ENCODE measurements at places on chromosomes 2 and 18. TPM values are rescaled to one million over a fixed set of nuclear protein-coding genes. Genes with fewer than 3 reads are reported as not detected.

DNA sequence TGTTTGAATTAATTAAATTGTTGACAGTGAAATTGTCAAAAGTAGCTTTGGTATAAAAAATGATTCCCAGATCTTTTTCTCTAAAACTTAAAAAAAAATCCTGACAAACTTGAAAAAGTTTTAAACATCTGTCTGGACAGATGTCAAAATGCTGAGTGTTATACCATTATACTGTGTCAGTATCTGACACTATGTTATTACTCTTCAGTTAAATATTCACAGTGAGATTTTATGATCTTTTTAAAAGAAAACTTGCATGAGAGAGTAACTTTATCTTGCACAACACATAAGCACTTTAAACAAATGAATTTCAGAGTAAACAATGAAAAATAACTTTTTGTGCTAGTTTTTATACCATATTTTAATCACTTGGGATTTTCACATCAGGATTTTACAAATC, 167.4 kb downstream of the MEIS1 start:
- DNase-seq = no peak

DNA sequence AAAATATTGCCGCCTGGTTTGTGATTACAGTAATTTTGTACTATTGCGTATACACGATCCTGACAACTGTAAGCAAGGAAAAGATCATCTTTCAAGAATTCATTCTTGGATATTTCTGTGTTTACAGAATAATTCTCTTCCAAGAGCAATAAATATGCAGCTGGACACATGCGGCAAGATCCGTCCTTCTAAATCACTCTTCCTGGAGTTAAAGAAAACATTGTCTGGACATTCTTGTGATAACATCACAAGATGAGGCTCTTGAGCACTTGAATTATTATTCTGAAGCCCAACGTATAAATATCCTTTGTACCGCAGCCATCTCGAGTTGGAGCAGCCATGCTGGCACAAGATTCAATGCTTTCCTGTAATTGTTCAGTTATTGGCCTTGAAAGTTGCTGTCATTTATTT, 9.9 kb downstream of the FHL2 start:
- peak; percentile 96 for DNase-seq

- no peak for DNase-seq
Observed at GRCh38 chr2:160077912-160078810, 15.7 kb upstream of the PLA2R1 start.

- DNase-seq = peak; percentile 98
Observed at GRCh38 chr2:46067501-46068305, 229.5 kb upstream of the EPAS1 start.

GRCh38 chr2:169585673-169586072, 1.5 kb downstream of the PPIG start:
- peak; percentile 20 for DNase-seq

DNA sequence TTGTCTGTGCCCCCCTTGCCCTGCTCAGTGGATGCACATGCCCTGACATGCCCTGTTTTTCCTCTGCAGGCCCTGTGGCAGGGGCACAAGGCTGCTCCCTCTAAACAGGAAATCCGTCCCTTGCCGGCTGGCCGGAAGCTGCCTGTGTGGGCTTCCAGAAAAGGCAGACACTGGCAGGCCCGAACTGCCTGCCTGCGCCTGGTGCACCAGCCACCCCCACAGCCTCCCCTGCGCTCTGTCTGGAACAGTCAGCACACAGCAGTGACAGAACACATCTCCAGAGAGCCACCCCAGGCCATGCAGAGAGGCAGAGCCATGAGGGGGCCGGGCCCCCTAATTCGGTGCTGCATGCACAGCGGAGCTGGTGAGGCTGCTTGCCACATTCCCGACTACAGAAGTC, 33.5 kb downstream of the LOXHD1 start:
- DNase-seq = peak; percentile 41

DNA sequence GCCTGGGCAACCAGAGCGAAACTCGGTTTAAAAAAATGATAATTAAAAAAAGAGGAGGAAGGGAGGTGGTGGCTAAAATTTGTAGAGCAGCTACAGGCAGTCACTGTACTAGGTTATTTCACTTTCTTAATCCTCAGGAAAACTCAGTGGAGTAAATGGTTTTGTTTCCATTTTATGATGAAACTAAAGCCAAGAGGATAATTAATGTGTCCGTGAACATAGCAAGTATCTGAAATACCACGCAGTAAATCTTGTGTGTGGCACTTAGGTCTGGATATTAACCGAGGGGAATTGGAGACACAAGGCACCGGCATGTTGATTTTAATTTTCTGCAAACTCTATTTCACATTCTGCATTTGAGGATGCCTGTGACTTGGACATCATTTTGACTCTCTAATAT, 14.5 kb downstream of the SH3BP4 start:
- DNase-seq = no peak

DNA sequence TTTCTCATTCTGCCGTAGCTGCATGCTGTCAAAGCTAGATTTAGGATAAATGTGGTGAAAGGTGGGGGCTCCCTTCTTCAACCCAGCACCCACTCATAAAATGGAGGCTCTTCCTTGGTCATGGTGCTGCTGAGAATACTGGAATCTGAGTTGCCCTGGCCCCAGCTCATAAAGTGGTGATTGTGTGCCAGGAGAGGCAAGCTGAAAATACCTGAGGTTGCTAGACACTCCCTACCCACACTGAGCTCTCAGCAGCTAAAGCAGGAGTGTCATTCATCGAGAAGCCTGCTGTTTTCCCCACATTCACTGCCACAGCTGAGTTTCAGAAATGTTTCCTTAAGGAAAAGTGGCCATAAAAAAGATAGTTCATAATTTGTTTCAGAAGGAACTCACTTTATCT, 297.1 kb upstream of the RBMS1 start:
- no peak for DNase-seq

DNA sequence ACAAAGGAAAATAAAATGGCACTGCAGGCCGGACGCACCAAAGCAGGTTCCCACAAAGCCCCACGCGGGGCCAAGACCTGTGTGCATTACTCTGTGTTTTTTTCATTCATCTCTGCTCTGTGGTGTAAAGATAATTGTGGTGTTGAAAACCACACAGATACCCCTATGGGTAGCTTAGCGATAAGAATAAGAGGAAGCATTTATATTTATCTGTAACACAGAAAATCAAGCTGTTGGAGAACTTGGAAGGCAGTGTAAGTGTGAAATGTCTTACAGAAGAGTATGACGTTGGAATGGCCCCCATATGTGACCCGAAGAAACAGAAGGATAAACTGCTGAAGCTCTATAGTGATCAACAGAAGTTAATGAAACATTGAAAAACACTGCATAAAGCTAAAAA, 20.3 kb upstream of the MARCO start:
- no peak for DNase-seq

- DNase-seq = peak; percentile 84
Observed at GRCh38 chr2:38535744-38536506, 66.8 kb downstream of the HNRNPLL start.

DNA sequence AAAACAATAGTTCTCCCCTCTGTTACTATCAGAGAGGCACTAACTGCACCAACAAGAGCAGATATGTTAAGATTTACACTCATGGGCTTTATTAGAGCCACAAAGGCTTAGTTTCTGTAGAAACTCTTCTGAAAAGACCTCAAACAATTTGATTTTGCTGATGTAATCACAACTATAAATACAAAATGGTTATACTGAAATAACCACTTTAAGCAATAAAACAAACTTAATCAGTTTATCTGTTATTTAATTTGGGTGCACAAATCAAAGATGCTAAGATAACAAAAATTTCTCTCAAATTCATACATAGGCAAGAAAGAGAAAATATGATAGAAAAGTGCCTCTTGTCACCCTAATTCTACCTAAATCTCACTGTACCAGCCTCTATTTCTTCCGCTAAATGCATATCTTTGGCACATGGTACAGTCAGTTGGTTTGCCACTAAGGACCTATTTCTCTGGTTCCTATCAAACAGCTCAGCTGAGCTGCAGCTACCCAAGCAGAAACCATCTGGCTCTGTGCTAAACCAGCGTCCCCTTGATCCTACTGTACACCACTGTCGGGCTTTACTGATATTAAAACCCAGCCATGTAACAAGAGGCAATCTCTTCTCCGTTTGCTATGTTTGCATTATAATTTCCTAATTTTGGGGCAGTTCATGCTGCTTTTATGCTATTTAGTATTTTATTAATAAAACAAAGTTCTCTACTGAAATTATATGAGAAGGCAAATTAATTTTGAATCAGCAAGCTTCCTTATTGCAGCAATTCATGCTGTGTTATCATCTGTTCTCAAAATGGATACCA, 60.1 kb downstream of the CWC22 start:
- no peak for DNase-seq

GRCh38 chr18:72201032-72201431, 343.1 kb downstream of the CBLN2 start:
- no peak for DNase-seq

DNA sequence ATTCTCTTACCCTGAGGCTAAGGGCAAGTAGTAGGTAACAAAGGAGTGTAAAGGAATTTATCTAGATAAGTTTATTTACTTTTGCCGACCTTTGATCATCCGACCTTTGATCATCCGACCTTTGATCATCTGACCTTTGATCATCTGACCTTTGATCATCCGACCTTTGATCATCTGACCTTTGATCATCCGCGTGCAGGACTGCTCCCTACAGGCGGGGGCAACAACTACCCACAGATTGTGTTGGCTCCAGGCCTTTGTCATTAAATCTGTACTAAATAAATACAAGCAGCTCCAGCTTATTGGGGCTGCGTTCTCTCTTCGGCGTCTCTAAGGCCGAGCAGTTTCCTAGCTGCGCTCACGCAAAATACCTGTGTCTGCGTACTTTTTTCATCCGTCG, 56.6 kb downstream of the ZNF638 start:
- DNase-seq = no peak

DNA sequence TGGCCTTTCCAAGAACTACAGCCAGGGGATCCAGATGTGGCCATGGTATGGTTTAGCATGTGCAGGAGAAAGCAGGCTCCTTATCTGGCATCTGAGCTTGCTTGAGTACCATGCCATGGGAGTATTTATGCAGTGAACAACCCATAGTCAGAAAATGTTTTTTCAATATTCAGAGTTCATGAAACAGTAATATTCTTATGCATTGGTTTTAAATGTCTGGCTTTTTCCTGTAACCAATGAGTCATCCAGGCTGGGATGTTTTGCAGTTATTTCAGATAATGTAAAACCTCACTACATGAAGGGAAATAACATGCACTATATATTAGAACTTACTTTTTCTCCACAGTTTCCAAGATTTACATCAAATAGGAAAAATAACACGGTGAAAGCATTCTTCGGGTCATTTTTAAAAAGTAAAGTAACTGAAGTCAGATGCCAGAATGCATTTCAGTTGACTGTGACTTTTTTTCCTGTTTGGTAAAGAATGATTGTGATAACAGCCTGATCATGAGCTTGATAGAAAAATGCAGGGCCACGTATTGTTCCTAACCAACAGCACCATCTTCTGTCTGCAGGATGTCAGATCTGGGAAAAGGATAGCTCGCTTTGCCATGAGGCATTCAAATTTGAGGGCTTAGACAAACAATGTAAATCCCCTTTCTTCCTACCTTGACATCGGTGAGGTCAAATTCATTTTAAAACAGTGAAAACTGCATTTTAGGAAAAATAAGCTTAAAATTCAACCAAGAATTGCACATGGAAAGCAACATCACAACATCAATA, 152.8 kb downstream of the DSC3 start:
- peak; percentile 18 for DNase-seq

DNA sequence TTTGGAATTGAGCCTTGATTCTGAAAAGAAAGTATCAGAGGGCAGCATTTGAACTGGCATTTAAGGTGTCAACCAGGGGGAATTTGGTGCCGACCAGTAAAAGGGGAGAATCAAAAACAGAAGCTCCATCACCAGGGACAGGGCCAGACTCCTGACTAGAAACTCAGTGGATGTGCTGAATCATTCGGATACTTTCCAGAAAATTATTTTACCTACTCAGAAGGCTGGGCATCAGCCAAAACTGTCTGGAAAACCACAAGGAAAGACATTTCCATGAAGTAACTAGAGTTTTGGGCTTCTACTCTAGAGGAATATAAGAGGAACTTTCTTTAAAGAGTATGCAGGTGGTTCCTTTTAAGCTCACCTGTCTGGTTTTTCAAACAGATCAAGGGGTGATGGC, 756.6 kb downstream of the RNF144A start:
- no peak for DNase-seq

GRCh38 chr18:45642238-45642637, 27.0 kb downstream of the SLC14A2 start:
- no peak for DNase-seq

DNA sequence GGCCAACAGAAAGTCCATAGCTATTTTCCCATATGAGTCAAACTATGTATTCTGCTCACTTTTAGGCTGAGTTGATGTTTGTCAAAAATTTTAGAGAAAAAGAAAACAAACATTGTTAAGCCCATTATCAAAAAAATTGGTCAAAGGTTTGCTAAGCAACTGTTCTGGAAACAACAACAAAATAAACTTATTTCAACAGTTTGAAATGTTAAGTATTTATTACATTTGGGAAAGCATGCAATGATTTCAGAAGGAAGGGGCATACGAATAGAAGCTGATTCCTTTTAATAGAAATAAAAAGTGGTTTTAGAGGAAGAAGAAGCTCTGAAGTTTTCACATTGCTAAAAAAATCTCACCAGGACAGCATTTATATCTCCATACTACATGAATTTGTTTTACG, 1837.5 kb upstream of the CELF4 start:
- DNase-seq = no peak

- peak; percentile 62 for DNase-seq
Observed at GRCh38 chr18:3044931-3045698, 32.2 kb upstream of the LPIN2 start.

- DNase-seq = no peak
Observed at GRCh38 chr2:48080534-48081316, 174.4 kb upstream of the FBXO11 start.

DNA sequence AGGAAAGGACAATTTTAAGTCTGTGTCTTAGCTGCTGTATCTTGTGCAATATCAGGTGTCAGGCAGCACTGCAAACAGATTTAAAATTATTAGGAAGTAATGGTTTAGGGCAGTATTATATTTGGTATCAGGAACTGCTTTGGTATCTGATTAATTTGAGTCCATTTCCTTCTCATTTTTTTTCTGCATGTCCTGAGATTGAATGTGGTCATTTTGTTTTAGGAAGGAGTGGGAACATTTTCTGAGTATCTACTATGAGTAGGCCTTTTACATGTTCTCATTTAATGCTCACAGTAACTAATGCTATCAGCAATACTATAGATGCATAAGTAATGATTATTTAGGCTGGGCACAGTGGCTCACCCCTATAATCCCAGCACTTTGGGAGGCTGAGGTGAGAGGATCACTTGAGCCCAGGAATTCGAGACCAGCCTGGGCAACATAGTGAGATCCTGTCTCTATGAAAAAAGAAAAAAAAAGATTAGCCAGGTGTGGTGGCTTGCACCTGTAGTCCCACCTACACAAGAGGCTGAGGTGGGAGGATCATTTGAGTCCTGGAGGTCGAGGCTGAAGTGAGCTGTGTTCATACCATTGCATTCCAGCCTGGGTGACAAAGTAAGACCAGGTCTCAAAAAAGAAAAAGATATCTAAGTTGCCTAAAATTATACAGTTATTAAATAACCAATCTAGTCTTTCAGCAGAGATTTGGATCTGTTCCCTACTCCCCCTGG, 4.7 kb downstream of the FMNL2 start:
- no peak for DNase-seq

Gene ADCY3
- 33.4 TPM for total RNA-seq

Gene CTLA4
- total RNA-seq = 1.7 TPM

Gene GALR1
- not detected for total RNA-seq

Gene DAPL1
- not detected for total RNA-seq

Gene SKOR2
- not detected for total RNA-seq

Gene EGR4
- not detected for total RNA-seq

Gene RSAD2
- total RNA-seq = 1.2 TPM

Gene GPBAR1
- not detected for total RNA-seq

Gene AQP12B
- not detected for total RNA-seq

Gene CPO
- total RNA-seq = not detected

Gene RAX
- total RNA-seq = not detected

Gene FABP1
- not detected for total RNA-seq
